ENCODE measurements at places on chromosomes 11 and 22.

DNA sequence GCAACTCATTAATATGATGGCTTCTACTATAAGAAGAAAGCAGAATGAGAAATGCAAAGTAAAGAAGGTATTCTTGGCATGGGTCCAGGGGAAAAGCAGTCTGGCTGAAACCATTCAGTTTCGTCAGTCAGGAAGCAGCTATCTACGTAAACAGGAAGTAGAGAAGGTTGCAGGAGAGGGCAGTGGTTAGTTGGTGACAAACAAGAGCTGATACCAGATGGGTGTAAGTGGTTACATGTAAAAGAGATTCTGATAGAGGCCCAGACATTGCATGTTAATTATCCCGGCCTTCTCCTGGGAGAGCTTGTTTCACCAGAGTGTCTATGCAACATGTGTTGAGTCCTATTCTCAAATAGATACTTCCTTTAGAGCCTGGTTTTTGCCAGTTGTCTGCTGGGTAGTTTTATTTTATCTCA is 58.4 kb upstream of the PSMA1 start:
- no peak for DNase-seq

DNA sequence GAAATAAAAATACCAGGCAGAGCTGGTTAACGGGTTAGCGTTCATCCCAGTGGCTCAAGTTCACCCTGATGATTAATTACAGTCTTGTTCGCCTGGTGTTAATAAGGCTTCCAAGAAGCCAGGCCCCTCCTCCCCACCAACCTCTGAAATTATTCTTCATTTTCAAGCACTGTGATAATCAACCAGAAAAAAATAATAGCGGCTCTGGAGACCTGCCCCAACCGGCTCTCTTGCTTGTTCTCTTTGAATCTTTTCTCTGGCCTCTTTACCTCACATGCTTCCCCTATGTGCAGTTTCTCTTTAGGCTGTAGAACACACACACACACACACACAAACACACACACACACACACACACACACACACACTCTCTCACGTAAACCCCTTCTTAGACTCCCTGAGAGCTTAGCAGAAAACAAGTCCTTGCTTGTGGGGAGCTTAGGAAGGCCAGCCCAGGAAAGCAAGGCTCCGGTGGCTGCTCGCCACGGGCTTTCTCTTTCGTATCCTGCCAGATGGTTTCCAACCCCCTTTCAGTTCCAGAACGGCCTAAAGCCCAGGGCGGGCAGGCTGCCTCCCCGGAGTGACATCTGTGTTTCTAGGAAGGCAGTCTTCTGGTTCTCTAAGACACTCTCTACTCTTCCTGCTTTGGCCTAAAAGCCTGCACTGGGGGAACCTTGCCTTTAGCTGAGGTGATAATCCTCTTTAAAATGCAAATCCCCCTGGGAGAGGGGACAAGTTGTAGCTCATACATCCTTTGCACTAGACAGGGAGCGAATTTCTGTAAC is 106.4 kb upstream of the SESN3 start:
- no peak for DNase-seq

DNA sequence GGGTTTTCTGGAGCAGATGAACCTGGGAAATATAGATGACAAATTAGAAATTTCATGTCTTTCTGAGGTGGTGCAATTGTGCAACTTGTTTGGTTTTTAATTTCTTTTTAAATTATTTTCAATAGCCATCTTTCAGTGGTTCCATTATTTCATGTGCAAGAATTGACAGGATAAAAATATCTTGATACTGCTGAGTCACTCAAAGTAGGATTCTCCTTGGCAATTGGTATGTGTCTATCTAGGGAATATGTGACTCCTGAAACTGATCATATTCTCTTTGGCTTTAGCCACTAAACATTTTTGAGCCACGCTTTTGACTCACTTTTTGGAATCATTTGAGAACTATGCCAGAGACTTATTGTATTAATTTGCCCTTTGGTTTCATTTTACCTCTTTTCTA is 331.5 kb downstream of the KCNA4 start:
- no peak for DNase-seq

DNA sequence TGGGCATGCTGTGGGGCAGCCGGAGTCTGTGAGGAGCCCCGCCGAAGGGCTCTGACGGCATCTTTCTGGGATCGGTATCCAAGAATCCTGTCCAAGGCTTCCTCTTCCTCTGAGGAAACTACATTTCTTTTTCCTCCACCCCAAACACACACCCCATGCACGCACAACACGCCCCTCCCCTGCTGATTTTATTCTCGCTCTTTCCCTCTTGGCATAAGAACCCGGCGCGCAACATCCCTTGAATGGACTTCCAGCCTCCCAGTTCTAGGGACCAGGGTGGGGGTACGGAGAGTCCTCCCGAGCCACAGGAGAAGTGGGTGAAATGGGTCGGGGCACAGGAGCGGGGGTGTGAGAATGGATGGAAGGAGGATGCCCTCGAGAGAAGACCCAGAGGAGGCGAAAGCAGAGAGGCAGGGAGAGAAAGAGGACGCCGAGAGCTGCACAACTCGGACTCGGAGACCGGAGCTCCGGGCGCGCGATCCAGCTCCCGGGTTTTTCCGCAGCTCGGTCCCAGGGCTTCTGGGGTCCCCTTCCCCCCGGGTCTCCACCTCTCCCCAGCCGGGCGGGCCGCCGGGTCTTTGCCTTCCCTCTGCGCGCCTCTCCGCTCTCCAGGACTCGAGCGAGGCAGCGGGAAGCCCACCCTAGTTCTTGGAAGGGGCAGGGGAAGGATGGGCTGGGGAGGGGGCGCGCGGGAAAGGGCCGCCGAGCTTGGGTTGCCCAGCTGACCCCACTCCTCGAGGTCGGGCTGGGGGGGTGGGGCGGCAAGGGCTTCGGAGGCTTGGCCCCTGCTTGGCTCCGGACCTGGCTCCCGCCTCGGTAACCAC is 1.5 kb upstream of the LARGE1 start:
- DNase-seq: peak; percentile 29

GRCh38 chr22:36938028-36938425 is 24.6 kb downstream of the CSF2RB start:
- DNase-seq: no peak

- DNase-seq: no peak
These were observed 90.1 kb downstream of the TYR start for GRCh38 chr11:89267660-89268302.

GRCh38 chr22:46654426-46654825 is 34.2 kb downstream of the GRAMD4 start:
- no peak for DNase-seq

DNA sequence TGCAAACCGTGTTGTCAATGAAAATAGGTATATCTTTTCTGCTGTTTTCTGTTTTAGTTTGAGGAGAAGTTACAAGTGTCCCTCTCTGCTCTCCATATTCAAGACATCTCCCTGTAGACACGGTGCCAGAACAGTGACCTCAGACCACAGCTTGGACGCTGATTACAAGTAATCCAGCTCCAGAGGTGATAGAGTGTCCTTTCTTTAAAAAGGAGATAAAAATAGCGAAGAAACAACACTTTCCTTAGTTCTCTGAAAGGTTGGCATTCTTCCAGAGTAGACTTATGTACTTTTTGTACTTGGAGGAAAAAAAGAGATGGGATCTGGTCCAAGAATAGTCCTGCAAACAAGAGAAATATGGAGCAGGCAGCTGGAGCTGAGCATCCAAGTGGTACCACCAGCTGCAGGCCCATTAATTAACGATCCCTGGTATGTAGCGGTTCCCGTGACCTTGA is 43.0 kb upstream of the WT1 start:
- DNase-seq: no peak

DNA sequence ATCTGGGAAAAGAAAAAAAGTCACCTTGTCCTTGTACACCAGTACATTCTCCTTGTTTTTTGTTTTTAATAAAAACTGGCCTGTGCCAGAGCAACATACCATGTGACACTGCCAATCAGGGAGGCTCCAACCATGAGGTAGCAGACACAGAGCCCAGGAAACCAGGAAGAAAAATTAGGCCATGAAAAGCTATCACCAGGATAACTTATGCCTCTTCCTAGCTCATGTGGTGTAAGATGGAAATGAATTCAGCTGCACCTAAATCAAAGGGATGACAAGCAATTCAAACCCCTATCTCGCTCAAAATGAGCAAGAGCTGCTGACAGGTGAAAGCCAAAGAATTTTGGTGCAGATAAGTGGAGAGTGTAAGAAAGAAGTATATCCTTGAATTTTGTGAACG is 7.7 kb downstream of the DRD2 start:
- DNase-seq: no peak

- no peak for DNase-seq
These were observed 19.7 kb downstream of the MYO7A start for GRCh38 chr11:77147668-77148321.

- DNase-seq: no peak
These were observed 183.4 kb upstream of the MTMR2 start for GRCh38 chr11:96107143-96107824.

DNA sequence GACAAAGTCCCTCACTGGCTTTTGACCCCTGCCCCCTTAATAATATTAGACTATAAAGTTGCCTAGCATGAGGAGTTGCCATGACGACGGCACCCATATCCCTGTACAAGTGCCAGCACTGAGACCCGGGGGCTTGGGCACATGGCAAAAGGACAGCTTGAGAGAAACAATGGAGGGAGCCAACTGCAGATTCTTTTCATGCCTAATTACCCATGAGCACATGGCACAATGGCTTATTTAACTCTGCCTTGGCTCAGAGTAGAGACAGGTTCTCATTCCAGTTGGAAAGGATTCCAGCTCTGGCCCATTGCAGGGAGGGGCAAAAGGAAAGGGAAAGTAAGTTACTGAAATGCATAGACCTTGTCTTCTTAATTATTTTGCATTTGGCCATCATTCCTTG is 261.2 kb upstream of the UBASH3B start:
- DNase-seq: no peak

DNA sequence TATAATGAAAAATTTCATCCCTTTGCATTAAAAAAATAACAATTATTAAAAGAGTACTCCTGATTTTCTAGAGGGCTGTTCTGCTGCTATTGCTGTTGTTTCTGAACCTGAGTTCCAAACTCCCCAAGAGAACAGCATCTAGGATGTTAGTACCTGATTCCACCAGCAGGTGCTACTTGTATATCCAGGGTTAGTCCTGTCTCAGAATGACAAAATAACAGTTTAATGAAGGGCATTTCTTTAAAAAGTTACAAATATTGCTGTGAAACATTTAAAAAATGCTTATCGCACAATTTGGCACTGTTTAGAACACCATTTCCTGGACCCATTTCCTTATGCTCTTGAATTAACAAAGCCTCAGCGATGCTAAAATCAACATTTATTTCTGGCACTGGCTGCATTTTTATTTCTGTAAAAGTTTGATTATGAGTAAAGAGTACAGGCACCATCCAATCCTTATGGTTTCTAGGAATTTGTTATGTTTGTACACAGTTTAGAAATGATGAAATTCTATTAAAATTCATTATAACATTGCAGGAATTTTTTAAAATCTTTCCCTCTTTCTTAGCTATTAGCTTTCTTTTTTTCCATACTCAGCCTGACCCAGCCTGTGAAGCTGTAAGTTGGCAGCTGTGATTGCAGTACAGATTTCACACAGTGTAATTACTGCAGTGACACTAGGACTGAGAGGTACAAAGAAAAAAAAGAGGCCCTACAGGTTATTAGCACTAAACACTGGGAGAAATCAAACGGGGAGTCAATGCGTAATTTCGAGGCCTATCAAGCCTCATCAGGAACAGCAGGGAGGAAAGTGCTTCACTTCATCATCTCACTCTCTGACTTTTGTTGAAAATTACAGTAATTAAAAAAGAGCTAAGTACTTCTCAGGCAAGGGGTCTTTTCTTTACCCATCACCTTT is 208.8 kb downstream of the DCDC1 start:
- DNase-seq: no peak

DNA sequence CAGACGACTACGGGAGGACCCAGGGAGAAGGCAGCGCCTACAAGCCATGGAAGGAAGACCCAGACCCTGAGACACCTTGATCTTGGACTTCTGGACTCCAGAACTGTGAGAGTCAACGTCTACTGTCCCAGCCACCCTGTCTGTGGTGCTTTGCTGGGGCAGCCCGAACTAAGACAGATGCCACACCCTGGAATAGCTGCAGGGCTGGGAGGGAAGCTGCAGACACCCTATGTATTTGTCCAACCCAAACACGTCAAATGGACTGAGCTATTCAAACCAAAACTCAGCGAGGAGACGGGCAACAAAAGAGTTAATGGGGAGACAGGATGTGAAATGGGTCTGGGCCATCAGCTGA is 169.3 kb downstream of the CTTN start:
- no peak for DNase-seq

- DNase-seq: no peak
These were observed 165.5 kb upstream of the C11orf58 start for GRCh38 chr11:16572945-16573344.

DNA sequence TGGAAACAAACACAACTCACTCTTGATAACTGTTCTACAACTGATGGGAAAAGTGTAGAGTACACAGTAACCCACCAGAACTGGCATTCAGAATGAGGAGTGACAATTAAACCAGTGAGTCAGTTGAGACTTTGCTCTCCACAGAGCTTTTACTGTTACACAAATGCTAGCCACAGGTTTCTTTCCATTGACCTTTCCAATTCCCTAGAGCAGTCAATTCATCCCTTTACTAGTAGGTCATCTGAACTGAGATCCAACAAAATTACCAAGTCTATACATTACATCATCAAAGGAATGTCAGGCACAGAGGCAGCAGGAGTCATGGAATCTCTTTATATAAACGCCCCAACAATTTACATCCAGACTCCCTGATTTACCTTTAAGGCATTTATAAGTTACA is 65.9 kb downstream of the PHF21A start:
- no peak for DNase-seq

- no peak for DNase-seq
These were observed 22.4 kb upstream of the ARFGAP3 start for GRCh38 chr22:42879371-42880021.

GRCh38 chr22:26487996-26488395 is 4.3 kb downstream of the SRRD start:
- no peak for DNase-seq

DNA sequence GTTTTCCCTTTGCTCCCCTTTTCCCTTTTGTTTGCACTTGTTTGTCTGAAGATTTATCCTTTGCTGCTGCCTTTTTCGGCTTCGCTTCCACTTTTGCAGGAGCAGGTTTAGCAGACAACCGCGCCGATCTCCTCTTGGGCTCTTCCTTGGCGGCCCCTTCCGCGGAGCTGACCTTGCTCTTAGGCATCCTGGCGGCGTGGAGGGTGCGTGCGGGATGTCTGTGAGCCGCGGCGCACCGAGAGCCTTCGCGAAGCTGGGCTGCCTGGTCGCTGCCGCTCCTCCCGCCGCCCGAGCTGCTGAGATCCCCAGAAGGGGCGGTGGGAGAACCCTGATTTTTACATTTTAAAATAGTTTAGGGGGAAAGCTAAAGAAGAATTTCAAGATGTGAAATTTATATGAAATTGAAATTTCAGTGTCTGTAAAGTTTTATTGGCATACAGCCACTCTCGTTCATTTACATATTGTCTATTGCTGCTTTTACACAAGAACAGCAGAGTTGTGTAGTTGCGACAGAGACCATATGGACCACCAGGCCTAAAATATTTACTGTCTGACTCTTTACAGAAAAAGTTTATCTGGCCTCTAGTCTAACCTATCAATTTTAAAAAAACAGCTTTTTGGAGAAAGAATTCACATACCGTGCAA is 105.2 kb upstream of the RRM1 start:
- DNase-seq: no peak

DNA sequence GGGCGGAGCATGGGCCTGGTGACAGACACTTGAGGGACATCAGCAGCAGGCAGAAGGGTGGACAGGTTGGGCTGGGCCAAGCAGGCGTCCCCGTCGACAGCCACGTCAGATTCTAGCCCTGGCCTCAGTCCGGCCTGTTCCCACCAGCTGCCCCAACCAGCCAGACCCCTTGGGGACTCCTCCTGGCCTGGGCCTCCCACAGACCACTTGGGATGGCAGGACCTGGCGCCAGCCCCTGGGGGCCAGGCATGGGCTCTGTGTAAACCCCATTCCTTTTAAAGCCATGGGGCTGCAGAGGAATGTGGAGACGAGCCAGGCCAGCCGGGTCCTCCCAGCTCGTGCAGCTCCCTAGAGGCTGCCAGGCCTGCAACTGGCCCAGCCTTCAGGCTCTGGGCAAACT is 4.7 kb upstream of the SUSD2 start:
- no peak for DNase-seq
